Osteocyte (in vitro differentiated cells): ENCODE measurements at places on chromosomes 6 and 20. TPM values are rescaled to one million over a fixed set of nuclear protein-coding genes. Genes with fewer than 3 reads are reported as not detected.

- no peaks in the 10 kb centered on the region for H3K36me3 ChIP-seq
- H3K27ac ChIP-seq, result no peak overlapping the region
- H3K4me3 ChIP-seq, result no peak overlapping the region
Observed at GRCh38 chr6:159389695-159390094, 220.5 kb downstream of the FNDC1 start.

- H3K27ac ChIP-seq, result no peak overlapping the region
- H3K36me3 ChIP-seq, result peaks cover 36% of the 10 kb centered on the region
- no peak overlapping the region for H3K4me3 ChIP-seq
- no peaks in the 10 kb centered on the region for H3K27me3 ChIP-seq
Observed at GRCh38 chr6:138907167-138907566, 80.9 kb downstream of the REPS1 start.

- no peaks in the 10 kb centered on the region for H3K36me3 ChIP-seq
- H3K4me1 ChIP-seq, result peaks cover 11% of the 10 kb centered on the region
- no peak overlapping the region for H3K27ac ChIP-seq
- H3K4me3 ChIP-seq, result no peak overlapping the region
- H3K27me3 ChIP-seq, result no peaks in the 10 kb centered on the region
Observed at GRCh38 chr20:17818187-17818586, 118.4 kb downstream of the BANF2 start.

Gene TAGAP
- not detected in 2 replicates for total RNA-seq

Gene IP6K3
- total RNA-seq, result 3.0 and 4.0 TPM in 2 replicates
